Skin of body (tissue), 3 donors: ENCODE measurements at places on chromosomes 1 and 21. TPM values are rescaled to one million over a fixed set of nuclear protein-coding genes. Genes with fewer than 3 reads are reported as not detected.

Gene OXCT2
- total RNA-seq, result 2.4 TPM

Gene PLA2G2F
- 3.0 TPM for total RNA-seq

Gene AMY1B
- not detected for total RNA-seq

Gene PRDM2
- total RNA-seq, result 36.9 TPM

Gene IL23R
- total RNA-seq, result not detected

Gene IL20
- total RNA-seq, result 0.59 TPM

Gene CDK11A
- 25.4 TPM for total RNA-seq
